ENCODE measurements at places on chromosomes 6 and 20. TPM values are rescaled to one million over a fixed set of nuclear protein-coding genes. Genes with fewer than 3 reads are reported as not detected.

- DNase-seq, result no peak
- H3K27me3 ChIP-seq, result no peaks in the 10 kb centered on the region
- H3K36me3 ChIP-seq, result peaks cover 19% of the 10 kb centered on the region
- no peak overlapping the region for H3K27ac ChIP-seq
- H3K4me1 ChIP-seq, result no peaks in the 10 kb centered on the region
- H3K4me3 ChIP-seq, result no peak overlapping the region
Measured at GRCh38 chr6:82178077-82178758, 69.3 kb downstream of the IBTK start.

DNA sequence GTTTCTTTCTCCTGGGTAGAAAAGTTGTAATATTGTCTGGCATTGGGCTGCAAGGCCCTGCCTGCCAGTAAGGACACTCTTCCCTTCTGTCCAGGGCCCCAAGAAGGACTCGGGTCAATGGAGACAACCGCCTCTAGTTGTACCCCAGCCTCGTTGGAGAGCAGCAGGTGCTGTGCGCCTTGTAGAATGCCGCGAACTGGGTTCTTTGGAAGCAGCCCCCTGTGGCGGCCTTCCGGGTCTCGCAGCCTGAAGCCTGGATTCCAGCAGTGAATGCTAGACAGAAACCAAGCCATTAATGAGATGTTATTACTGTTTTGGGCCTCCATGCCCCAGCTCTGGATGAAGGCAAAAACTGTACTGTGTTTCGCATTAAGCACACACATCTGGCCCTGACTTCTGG lies 37.0 kb downstream of the PLCG1 start:
- no peak for DNase-seq
- H3K4me1 ChIP-seq, result peaks cover 28% of the 10 kb centered on the region
- no peaks in the 10 kb centered on the region for H3K27me3 ChIP-seq
- no peak overlapping the region for H3K4me3 ChIP-seq

DNA sequence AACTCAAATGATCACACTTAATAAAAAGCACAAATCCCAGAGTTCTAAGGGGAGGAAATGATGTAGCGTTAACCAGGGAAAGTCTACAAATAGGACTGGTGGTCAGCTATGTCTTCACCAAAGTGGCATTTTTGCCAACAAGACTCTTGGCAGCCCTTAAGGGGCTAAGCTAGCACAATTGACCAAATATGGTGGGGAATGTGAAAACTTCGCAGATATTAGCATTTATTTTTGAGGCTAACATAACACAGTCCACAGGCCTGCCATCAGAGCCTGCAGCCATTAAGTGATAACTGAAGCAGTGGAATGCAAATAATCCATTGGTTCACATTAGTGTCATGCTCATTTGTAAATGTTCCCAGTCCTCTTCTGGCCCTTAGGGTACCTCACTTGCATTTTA lies 274.6 kb downstream of the FOXC1 start:
- no peak overlapping the region for H3K27ac ChIP-seq
- no peaks in the 10 kb centered on the region for H3K27me3 ChIP-seq
- no peaks in the 10 kb centered on the region for H3K4me1 ChIP-seq
- no peak overlapping the region for H3K4me3 ChIP-seq

- no peaks in the 10 kb centered on the region for H3K36me3 ChIP-seq
- H3K4me3 ChIP-seq, result no peak overlapping the region
- H3K27me3 ChIP-seq, result peaks cover 5% of the 10 kb centered on the region
- DNase-seq, result no peak
- no peaks in the 10 kb centered on the region for H3K4me1 ChIP-seq
Measured at GRCh38 chr6:167487749-167488664, 163.1 kb downstream of the TTLL2 start.

GRCh38 chr6:148379481-148379880 lies 36.8 kb downstream of the SASH1 start:
- no peaks in the 10 kb centered on the region for H3K36me3 ChIP-seq
- no peaks in the 10 kb centered on the region for H3K4me1 ChIP-seq
- no peak overlapping the region for H3K4me3 ChIP-seq
- DNase-seq, result no peak

- no peak for DNase-seq
- no peak overlapping the region for H3K4me3 ChIP-seq
- no peaks in the 10 kb centered on the region for H3K27me3 ChIP-seq
- H3K27ac ChIP-seq, result no peak overlapping the region
- no peaks in the 10 kb centered on the region for H3K36me3 ChIP-seq
Measured at GRCh38 chr6:113352831-113353230, 504.3 kb upstream of the MARCKS start.

DNA sequence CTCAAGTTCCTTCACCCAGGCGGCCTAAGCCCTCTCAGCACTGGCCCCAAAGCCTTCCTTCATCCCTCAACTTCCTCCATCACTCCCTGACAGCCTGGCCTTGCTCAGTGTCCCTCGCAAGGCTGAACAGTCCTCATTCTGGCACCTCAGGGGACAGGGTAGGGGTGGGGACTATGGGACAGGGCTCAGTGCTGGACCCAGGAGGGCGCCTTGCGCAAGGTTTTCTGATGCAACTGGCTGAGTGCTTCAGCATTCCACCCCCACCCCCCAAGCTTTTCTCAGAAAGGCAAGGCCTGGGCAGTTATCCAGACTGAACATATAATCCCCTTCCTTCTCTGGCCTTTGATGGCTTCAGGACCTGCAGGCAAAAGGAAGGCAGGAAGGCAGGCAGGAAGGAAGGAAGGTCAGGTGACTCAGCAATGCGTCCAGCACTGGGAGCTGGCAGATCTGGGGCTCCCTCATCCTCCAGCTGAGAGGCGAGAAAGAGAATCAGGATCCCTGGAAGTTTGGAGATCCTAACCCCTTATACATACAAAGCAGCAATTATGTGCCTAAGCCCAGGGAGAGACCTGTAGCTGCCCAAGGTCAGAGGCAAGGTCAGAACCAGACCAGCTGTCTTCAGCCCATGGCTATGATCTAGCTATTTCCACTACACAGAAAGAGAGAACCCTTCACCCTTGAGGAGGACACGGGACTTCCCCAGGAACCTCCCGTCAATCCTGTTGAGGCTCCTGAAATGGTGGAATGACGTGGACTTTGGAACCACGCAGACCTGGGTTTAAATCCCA lies 8.6 kb upstream of the TRIB3 start:
- no peak for DNase-seq
- peak overlapping the region; percentile 44 for H3K4me3 ChIP-seq
- H3K36me3 ChIP-seq, result peaks cover 5% of the 10 kb centered on the region
- peak overlapping the region; percentile 80 for H3K27ac ChIP-seq
- H3K27me3 ChIP-seq, result no peaks in the 10 kb centered on the region

DNA sequence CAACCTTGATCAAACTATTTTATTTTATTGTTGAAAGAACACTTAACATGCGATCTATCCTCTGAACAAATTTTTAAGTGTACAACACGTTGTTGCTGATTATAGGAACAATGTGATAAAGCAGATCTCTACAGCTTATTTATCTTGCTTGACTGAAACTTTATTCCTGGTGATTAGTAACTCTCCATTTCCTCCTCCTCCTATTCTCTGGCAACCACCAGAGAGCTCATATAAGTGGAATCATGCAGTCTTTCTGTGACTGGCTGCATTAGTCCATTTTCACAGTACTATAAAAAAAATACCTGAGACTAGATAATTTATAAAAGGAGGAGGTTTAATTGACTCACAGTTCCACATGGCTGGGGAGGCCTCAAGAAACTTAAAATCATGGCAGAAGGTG lies 218.1 kb downstream of the LRFN2 start:
- H3K4me3 ChIP-seq, result no peak overlapping the region
- peaks cover 30% of the 10 kb centered on the region for H3K4me1 ChIP-seq
- no peak for DNase-seq
- peaks cover 18% of the 10 kb centered on the region for H3K27me3 ChIP-seq

GRCh38 chr6:32290886-32291450 lies 67.1 kb upstream of the NOTCH4 start:
- peaks cover 51% of the 10 kb centered on the region for H3K27me3 ChIP-seq
- H3K4me3 ChIP-seq, result no peak overlapping the region
- H3K4me1 ChIP-seq, result no peaks in the 10 kb centered on the region
- H3K36me3 ChIP-seq, result no peaks in the 10 kb centered on the region
- H3K27ac ChIP-seq, result no peak overlapping the region

DNA sequence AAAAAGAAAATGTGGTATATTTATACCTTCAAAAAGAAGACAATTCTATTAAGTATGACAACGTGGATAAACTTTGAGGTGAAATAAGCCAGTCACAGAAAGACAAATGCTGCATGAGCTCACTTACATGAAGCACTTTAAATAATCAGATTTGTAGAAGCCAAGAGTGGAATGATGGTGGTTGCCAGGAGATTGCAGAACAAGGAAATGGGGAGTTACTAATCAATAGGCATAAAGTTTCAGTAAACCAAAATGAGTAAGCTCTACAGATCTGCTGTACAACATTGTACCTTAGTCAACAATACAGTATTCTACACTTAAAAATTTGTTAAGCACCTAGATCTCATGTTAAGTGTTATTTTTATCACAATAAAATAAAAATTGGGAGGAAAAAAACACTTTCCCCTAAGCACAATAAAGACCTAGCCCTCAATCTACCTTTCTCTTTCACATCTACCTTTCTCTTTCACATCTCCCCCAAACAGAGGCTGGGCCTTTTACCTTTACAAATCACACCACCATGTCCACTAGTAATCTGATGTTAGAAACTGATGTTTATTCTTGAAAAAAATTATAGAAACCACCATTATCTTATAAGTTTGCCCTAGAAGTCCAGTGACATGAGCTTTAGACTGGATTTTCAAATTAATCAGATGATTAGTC lies 73.9 kb downstream of the PKIB start:
- H3K27me3 ChIP-seq, result peaks cover 3% of the 10 kb centered on the region
- H3K36me3 ChIP-seq, result no peaks in the 10 kb centered on the region
- no peak for DNase-seq
- H3K27ac ChIP-seq, result no peak overlapping the region
- H3K4me3 ChIP-seq, result no peak overlapping the region

GRCh38 chr6:38997128-38997761 lies 51.3 kb upstream of the GLP1R start:
- H3K36me3 ChIP-seq, result no peaks in the 10 kb centered on the region
- peaks cover 36% of the 10 kb centered on the region for H3K27me3 ChIP-seq
- no peak for DNase-seq
- no peaks in the 10 kb centered on the region for H3K4me1 ChIP-seq
- H3K4me3 ChIP-seq, result no peak overlapping the region

DNA sequence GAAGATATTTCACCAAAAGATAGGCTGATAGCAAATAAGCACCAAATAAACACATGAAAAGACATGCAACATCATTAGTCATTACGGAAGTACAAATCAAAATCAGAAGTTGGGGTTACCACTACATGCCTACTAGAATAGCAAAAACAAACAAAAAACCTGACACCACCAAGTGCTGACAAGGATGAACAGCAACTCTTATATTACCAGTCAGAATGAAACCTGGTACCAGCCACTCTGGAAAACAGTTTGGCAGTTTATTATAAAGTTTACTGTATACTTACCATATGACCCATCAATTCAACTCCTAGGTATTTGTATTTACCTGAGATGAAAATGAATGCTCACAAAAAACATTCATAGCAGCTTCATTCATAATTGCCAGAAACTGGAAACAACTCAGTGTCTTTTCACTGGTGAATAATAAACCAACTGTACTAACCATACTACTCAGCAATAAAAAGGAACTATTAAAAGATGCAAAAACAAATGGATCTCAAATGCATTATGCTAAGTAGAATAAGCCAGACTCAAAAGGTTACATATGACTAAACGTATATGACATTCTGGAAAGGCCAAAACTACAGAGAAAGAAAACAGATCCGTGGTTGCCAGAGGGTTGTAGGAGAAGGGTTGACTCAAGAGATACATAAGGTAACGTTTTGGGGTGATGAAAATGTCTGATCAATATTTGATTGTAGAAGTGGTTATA lies 33.0 kb downstream of the NUP153 start:
- H3K4me3 ChIP-seq, result no peak overlapping the region
- H3K4me1 ChIP-seq, result peaks cover 17% of the 10 kb centered on the region
- DNase-seq, result no peak

- peaks cover 2% of the 10 kb centered on the region for H3K4me1 ChIP-seq
- H3K27me3 ChIP-seq, result no peaks in the 10 kb centered on the region
- no peak overlapping the region for H3K27ac ChIP-seq
Measured at GRCh38 chr6:35078226-35078850, 62.8 kb downstream of the TCP11 start.

DNA sequence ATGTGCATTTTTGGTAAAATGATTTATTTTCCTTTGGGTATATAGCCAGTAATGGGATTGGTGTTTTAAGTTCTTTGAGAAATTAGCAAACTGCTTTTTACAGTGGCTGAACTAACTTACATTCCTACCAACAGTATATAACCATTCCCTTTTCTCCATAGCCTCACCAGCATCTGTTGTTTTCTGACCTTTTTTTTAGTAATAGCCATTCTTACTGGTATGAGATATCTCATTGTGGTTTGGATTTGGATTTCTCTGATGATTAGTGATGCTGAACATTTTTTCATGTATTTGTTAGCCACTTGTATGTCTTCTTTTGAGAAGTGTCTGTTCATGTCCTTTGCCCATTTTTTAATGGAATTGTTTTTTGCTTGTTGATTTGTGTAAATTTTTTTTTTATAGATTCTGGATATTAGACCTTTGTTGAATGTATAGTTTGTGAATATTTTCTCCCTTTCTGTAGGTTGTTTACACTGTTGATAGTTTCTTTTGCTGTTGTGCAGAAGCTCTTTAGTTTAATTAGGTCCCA lies 42.3 kb downstream of the STK4 start:
- peaks cover 15% of the 10 kb centered on the region for H3K4me1 ChIP-seq
- peaks cover 37% of the 10 kb centered on the region for H3K36me3 ChIP-seq
- no peak overlapping the region for H3K4me3 ChIP-seq
- DNase-seq, result no peak

- H3K4me3 ChIP-seq, result no peak overlapping the region
- no peak overlapping the region for H3K27ac ChIP-seq
- no peaks in the 10 kb centered on the region for H3K4me1 ChIP-seq
- H3K27me3 ChIP-seq, result peaks cover 31% of the 10 kb centered on the region
Measured at GRCh38 chr6:96861588-96861987, 24.3 kb upstream of the GPR63 start.

DNA sequence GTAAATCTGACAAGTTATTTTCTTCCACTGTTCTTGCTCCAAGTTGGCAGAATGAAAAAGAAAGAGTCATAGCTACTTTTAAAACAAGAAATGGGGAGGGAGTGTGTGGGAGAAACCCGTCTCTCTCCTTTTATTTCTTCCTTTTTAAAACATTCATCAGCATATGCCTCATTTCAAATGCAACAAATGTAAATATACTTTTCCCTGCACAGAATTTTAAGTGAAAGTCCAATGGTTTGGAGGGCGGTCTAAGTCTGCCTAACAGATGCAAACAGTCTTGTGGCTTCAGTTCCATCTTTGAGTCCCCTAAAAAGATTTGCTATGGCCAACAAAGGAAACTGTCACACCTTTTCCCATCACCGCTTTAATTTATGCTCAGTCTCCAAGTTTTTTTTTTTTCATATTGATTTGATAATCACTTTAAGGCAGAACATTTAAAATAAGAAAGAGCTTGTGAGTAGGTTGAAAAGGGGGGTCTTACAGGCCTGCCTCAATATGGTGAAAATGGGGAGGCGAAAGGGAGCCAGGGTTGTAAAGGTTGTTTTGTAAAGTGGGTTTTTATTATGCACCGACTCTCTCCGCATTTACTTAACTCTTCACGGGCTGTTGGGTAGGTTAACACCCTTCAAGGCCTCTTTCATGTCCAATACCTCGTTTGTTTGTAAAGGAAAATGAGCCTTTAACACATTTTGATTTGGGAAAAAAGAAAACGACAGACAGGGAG lies 4.6 kb downstream of the TFAP2D start:
- H3K4me3 ChIP-seq, result no peak overlapping the region
- H3K27me3 ChIP-seq, result peaks cover 61% of the 10 kb centered on the region
- no peak for DNase-seq
- no peak overlapping the region for H3K27ac ChIP-seq

- no peak for DNase-seq
- H3K36me3 ChIP-seq, result no peaks in the 10 kb centered on the region
- no peak overlapping the region for H3K4me3 ChIP-seq
Measured at GRCh38 chr6:20024978-20025377, 187.3 kb downstream of the MBOAT1 start.

NCOA5 gene
- 32.8 TPM for total RNA-seq

ULBP2 gene
- 0.60 TPM for total RNA-seq

FOXS1 gene
- total RNA-seq, result not detected

AFG1L gene
- 5.5 TPM for total RNA-seq

CD93 gene
- 0.48 TPM for total RNA-seq
